ENCODE measurements at places on chromosomes 11 and 22.

DNA sequence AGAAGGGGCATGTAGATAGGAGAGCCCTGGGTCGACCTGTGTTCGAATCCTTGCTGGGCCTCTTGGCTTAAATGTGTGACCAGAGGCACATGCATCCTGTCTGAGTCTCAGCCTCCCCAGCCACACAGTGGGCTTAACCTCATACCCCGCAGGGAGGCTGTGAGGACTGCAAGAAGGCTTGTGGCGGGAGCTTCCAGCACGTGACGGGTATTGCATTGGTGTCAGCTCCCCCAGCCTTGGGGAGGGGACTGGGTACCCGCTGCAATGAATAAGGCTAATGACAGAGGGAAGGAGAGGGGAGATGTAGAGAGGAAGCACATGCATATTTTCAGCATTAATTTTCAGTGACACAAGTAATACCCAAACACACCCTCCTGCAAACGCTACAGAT, 8.1 kb downstream of the RASD2 start:
- DNase-seq = no peak

- no peak for DNase-seq
Measured at GRCh38 chr22:32832174-32832573, 30.7 kb downstream of the TIMP3 start.

DNA sequence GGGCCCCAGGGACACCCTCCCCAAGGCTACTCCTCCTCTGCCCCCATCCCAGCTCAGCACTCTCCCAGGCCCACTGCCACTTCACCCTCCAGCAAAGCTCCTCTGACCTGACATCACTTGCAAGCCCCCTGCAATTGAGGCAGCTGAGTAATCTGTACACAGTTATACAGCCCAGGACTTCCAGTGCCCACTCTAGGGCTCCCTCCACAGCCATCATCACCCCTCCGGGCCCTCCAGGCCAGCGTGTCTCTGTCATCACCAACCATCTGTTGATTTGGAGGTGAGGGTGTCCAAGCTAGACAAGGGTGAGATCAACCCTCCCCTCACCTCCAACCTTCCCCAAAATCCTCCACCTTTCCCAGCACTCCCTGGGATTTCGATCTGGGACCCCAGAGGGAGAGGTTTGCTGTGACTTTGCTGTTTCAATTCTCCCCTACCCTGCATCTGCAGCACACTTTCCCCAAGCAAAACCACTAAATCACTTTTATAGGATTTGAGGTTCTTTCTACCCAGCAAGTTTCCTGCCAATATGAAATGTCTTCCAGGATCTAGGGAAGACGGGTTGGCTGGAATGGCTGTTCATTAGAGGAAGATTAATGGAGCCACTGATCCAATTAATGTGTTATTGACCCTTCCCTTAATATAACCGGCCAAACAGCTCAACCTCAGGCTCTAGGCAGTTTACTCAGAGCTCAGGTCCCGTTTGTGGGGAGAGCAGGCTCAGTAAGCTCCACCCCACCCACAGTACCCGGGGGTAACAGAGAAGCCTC, 92.9 kb downstream of the CHST1 start:
- DNase-seq = no peak

- DNase-seq = no peak
Measured at GRCh38 chr22:42167066-42167465, 36.5 kb upstream of the CYP2D6 start.

DNA sequence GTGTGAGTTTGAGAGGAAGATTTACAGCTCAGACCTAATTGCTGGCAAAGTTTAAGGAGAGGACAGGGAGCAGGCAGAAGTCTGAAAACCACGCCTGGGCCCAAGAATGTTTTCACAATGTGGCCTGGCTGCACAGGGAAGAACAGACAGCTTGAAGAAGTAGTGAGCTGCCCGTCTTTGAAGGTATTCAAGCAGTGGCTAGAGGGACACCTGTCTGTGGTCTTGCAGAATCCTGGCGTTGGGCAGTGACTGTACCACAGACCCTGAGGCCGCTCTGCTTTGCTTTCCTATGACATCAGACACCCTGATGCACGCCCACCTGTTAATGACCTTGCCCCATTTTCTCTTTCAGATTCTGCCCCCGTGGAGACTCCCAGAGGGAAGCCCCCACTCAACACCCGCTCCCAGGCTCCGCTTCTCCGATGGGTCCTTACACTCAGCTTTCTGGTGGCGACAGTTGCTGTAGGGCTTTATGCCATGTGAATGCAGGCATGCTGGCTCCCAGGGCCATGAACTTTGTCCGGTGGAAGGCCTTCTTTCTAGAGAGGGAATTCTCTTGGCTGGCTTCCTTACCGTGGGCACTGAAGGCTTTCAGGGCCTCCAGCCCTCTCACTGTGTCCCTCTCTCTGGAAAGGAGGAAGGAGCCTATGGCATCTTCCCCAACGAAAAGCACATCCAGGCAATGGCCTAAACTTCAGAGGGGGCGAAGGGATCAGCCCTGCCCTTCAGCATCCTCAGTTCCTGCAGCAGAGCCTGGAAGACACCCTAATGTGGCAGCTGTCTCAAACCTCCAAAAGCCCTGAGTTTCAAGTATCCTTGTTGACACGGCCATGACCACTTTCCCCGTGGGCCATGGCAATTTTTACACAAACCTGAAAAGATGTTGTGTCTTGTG, 6.6 kb upstream of the MCM5 start:
- DNase-seq = no peak

GRCh38 chr11:67006029-67006884, 16.7 kb upstream of the SYT12 start:
- no peak for DNase-seq

- DNase-seq = peak; percentile 41
Measured at GRCh38 chr22:46661221-46661851, 41.1 kb downstream of the GRAMD4 start.

DNA sequence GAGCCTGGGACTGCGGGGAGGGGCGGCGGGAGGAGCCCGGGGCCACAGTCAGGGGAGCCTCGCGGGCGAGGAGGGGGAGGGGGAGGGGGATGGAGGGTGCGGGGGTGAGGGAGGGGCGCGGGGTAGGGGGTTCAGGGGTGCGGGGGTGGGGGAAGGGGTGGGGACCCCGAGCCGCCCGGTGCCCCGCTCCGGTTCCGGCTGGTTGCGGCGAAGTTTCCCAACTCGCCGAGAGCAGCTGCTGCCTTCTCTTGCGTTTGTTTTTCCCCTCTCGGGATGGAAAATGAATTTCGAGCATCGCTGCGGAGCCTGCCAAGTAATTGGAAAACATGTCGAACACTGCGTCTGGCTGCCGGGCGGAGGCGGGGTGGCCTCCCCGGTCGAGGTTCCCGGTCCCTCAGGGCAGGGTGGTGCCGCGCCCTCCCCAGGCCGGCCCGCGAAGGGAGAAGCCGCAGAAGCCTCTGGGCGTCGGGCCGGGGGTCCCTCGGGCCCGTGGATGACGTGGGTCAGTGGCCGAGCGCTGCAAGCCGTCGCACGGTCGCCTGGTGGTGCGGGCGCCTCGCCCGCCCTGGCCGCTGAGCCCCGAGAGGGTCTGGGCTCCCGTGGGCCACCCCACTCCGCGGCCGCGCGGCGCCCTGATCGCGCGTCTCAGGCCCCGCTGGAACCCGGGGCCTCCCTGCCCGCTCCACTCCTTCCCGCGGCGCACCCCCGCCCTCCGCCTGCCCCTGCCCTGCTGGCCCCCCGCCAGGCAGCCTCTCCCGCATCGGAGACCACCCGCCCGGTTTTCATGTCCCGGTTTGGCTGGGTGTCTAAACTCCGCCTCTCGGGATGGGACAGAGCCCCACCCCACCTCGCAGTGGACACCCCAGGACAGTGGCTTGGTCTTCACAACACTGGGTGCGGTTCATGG, 12.1 kb downstream of the SPATA19 start:
- no peak for DNase-seq

GRCh38 chr22:50537765-50538164, 7.9 kb upstream of the KLHDC7B start:
- no peak for DNase-seq

GRCh38 chr22:43467216-43467940, 55.6 kb downstream of the MPPED1 start:
- no peak for DNase-seq

- no peak for DNase-seq
Measured at GRCh38 chr11:10941871-10942270, 84.0 kb upstream of the ZBED5 start.

GRCh38 chr11:73652046-73652730, 5.8 kb downstream of the PLEKHB1 start:
- DNase-seq = no peak

- DNase-seq = no peak
Measured at GRCh38 chr11:34268906-34269430, 88.8 kb downstream of the ABTB2 start.

DNA sequence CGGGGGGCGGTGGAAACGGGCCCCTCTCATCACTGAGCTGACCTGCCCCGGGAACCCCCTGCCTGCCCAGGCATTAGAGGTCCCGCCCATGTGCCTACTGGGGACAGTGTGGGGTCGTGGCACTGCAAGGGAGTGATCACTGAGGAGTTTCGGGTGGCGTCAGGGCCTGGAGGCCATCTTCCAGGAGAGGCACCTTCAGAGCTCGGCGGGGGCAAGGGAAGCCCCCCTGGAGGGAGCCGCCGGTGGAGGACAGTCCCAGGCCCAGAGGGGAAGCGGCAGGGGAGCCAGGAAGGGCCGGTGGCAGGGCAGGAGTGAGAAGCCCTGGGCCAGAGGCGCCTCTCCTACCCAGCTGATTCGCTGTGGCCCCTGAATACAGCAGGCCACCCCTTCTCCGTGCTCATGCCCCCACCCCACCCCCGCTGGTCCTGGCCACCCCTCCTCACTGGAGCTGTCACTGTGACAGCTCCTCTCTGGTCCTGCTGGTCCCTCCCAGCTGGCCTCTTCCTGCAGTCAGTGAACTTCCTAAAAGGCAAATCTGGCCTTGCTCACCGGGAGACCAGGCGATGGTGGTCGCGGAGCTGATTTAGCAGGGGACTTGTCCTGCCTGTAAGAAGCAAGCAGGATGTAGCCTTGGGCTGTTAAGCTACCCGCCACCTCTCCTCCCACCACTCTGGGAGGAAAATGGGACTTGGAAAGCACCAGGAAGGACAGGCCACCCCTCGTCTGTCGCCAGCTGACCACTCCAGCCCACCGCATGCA, 2.0 kb upstream of the MAPK11 start:
- no peak for DNase-seq

DNA sequence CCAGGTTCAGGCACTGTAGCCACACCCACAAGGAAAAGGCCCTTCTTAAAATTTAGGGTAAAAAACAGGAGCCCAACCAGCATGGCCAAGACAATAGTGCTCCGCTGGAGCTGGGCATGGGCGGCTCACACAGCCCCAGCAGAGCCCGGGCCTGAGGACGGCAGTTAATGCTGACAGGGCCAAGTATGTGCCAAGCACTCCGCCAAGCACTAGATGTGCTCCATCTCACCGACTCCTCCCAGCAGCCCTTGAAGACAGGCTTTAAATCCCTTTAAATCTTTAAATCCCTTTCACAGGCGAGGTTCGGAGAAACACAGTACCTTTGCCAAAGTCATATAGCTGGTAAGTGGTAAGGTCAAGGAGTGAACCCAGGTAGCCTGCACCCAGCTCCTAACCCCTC, 4.8 kb downstream of the ARFGAP2 start:
- no peak for DNase-seq

DNA sequence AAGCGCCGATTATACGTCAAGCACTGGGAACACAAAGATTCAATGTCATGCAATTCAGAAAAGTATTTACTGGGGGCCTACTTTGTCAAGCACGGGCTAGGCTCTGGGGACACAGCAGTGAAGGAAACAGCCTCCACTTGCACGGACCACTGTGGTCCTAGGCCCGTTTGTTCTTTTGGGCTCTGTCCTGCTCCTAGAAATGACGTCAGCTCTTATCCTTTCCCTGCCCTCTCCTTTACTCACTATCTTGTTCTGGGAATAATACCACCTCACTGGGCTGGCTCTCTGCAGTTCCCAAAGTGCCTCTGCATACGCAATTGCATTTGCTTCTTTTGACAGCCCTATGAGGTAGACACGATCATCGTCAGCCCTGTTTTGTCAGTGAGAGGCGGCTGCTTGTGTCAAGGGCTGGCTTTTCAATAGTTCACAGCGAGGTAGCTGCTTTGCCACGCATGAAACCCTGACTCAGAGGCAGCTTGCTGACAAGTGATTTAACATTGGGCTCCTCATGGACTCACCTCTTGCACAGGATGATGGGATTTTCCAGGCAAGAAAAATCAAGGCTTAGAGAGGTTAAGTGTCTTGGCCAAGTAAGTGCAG, 22.9 kb upstream of the IGSF22 start:
- no peak for DNase-seq

DNA sequence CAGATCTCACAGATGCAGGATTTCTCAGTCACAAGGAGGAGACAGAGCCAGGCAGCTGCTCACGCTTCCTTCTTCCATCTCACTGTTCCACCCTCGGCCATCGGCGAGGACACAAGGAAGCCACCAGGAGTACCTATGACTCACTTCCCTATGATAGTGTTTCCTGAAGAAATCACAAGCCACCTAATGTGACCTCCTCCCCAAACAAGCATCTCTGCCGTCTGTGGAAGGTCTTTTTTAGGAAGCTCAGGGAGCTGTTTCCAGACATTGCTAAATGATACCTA, 672.7 kb downstream of the TBC1D22A start:
- no peak for DNase-seq

DNA sequence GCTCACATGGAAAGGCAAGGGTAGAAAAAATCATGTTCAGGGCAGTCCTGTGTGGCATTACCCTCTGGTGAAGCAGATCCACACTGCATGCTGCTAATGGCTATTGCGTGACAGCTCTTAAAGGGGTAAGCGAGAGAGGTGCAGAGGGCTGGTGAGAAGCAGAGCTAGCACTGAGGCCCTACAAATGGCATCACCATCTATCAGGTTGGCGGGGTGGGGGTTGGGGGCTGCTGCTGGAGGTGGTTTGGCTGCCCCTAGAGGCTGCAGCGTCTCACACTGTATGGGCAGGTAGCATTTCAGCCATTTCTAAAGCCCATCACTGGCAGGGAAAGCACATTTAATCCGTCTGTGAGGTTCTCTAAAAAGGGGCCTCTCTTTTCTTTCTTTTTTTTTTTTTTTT, 16.9 kb upstream of the TMA7B start:
- no peak for DNase-seq

DNA sequence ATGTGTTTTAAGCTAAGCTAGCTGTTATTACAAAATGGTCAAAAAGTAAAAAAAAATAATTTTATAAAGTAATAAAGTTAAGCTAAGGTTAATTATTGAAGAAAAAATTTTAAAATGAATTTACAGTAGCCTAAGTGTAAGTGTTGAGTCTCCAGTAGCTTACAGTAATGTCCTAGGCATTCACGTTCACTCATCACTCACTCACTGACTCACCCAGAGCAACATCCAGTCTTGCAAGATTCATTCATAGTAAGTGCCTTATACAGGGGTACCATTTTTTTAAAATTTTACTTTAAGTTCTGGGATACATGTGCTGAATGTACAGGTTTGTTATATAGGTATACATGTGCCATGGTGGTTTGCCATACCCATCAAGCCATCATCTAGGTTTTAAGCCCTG, 11.6 kb upstream of the OOSP4B start:
- no peak for DNase-seq

All from activated CD4-positive, alpha-beta T cell treated with anti-CD3 and anti-CD28 coated beads, Interleukin-2, amount 50 U/mL, for 24 hours (primary cell).